ENCODE measurements at places on chromosomes 2 and 18.

DNA sequence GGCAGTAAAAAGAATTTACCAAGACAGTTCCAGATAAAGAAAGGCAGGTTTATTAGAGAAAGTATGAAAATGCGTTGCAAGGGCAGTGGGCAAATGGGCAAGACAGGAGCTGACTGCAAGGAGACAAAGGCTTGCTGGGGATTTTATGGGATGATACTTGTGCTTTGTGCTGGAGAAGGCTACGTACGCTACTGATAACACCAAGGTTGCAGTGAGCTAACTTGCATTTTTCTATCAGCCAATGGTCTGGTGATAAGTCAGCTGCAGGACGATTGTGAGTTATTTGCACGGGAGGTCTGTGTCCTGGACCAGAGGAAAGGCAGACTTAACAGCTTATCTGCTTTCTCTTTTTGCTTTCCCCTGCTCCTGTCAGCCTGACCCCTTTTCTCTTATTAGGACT is 116.5 kb downstream of the PMS1 start:
- DNase-seq, result no peak

GRCh38 chr2:46717344-46718121 is 198.1 kb downstream of the MCFD2 start:
- DNase-seq, result no peak

- DNase-seq, result no peak
Observed at GRCh38 chr18:26206488-26206887, 19.8 kb upstream of the TAF4B start.

DNA sequence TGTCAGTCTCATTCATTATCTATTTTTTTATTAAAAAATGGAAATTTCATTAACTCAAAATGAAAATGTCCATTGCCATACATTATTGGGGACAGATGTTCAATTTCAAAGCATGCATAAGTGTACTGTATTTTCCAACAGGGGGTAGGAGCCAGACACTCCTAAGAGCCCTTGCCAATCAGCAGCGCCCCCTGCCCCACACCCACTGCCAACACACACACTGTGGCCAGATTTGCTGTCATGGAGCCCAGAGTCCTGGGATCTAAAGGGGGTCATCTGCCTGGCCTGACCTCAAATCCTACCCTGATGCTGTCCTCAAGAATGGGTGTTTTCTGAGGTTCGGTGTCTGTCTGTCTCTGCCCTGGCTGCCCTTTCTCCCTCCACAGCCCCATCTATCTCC is 162.2 kb upstream of the TWIST2 start:
- DNase-seq, result no peak

DNA sequence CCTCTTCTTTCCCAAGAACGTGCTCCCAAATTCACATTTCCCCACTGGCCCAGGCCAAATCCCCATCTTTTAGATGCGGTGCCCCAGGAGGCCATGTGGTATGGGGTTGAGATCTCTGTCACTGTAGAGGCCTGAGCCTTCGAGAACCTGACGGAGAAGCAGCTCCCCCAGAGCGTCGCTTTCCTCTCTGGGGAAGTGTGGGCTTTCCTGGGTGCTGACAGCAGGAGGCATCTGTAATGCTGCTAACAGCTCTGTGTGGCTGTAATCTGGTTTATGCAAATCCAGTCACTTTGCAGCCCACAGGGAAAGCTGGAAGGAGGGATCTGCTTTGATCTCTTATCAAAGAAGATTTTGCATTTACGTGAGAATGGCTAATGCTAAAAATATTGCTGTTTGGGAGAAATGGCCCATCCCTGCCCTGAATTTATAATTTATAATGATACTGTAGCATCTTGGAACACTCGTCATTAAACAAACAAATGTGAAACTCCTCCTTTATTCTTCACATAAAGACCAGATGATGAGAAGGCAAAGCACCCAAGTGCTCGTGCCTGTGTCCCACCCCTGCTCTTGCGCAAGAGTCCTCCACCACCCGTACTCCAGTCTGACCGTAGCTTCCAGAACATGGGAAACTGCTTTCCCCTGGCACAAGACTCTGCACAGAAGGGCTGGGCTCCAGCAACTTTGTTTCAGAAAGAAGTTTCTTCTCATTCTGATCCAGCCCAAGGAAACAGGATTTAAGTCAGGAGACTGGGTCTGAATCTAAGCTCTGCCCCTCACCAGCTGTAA is 109.9 kb upstream of the EPC2 start:
- DNase-seq, result no peak

Data from Jurkat, Clone E6-1 (cell line).